ENCODE measurements at places on chromosomes 13 and 19.

- DNase-seq, result no peak
Measured at GRCh38 chr19:2458054-2458453, 1.3 kb upstream of the LMNB2 start.

DNA sequence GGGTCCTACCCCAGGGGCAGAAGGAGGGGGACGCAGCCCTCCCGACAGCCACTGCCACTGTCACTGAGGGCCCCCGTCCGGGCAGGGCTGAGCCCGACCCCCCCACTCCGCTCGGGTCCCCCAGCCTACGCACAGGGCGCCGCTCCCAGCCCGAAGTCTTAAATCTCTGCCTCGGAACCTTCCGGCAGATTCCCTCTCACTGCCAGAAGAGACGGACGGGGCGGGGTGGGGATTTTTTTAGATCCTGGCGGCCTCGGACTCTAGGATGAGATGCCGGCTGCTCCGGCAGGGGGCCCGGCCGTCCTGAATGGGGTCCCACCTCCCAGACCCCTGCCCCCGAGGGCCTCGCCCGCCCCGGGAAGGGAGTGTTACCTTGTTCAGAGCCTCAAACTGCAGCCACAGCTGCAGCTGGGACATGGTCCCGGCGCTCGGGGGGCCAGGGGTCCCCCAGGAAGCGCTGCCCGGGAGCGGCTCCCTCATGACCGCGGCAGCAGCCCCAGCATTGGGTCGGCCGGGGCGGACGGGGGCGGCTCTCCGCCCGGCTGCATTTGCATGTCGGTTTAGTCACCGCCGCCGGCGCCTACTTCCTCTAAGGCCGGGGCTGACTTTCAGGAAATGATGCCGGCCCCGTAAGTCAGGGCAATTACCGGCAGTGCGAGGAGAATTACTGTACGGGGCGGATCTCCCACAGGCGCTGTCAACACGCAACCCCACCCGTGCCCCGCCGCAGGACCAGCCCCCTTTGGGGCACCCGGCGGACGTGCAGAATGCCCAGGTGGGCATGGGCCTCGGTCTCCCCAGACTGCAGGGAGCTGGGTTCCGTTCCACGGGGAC lies 28.1 kb downstream of the GPX4 start:
- DNase-seq, result peak; percentile 73

DNA sequence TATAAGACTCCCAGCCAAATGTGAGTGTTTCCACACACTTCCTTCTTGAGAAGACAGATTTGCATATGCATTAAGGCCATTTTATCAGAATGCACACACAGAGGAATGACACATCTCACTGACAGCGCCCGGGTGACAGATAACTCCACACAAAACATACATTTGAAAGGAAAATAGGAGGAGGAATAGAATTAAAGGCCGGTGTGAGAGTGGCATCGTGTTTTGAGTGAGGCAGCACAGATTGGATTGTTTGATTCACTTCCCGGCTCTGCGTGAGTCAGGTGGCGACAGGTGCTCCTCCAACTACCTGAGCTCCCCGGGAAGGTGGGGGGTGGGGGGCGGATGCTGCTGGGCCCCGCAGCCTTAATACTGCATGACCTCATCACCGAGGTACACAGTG lies 429.0 kb downstream of the TSHZ3 start:
- no peak for DNase-seq

- DNase-seq, result no peak
Measured at GRCh38 chr19:29484876-29485275, 40.9 kb upstream of the VSTM2B start.

GRCh38 chr13:52159159-52159982 lies at the start of gene NEK3:
Gene NEK3, minus strand, starts transcription at chr13:52159597. Its CDS starts 3,406 bp downstream, at chr13:52156191.
- DNase-seq, result peak; percentile 12
